GM18507 (cell line): ENCODE measurements at places on chromosomes 12 and 14.

DNA sequence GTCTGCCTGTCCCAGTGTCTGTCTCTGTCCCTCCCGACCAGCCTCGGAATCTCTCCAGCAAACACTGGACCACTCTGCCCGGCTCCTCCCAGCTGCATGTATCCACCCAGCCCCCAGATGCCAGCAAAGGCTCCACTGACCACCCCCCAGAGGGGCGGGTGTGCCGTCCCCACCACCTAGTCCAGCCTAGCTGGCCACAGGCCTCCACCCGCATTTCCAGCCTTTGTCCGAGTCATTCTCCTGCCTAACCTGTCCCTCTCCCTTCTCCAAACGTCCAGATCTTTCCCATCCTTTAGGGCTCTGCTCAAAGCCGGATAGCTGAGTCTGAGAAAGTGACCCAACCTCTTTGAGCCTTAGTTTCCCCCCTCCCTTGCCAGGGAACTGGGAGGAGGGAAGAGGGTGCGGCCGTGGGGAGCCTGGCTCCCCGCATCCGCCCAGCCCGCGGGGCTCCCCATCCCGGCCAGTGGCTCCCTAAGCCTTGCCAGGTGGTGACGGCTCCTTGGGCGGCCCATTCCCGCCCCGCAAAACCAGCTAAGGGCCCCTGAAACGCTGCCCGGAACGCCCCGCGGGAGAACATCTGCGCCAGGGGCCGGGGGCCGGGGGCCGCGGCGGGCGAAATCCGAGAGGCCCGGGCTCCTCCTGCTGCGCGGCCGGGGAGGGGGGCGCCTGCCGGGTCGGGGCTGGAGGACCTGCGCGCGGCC lies 34.6 kb upstream of the ANKRD9 start:
- DNase-seq: no peak

GRCh38 chr12:70443062-70443673 lies 77.1 kb downstream of the KCNMB4 start:
- no peak for DNase-seq

- DNase-seq: no peak
These were observed 243.8 kb upstream of the PWP1 start for GRCh38 chr12:107441665-107442300.

DNA sequence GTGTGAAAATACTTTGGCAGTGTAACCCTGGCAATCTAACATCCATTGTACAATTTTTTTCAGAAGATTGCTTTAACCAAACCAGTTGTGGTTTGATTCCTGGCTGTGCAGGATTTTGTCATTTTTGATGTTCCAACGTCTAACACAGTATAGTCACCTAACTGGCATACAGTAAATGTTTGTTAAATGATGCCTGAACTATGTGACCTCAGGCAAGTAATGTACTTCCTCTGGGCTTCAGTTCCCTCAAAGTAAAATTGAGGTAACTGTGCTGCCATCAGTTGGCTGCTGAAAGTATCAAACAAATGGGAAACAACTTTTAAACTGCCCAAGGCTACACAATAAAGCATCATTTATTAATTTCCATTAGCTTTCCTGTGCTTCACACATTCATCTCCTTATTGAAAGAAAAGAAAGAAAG lies 4.3 kb downstream of the TM7SF3 start:
- no peak for DNase-seq

DNA sequence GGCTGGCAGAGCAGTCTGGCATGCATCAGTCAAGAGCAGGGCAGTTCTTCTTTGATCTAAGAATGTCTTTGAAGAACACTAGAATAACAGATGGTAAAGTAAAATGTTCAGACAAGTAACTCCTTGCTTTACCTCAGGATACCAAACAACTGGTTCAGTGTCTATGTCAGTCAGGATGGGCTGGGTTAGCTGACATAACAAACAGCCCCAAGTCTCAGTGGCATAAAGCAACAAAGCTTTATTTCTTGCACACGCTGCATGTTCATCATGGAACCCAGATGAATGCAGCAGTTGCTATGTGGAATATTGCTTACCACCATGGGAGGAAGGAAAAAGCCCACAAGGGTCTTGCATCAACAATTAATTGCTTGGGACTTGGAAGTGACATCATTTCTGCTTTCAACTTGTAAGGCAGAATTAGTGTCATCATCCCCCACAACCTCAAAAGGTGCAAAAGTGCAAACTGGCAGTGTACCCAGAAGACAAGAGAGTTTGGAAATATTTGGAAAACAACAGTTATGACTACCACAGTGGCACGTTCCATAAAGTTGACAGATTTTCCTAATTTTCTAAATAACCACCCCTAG lies 21.2 kb downstream of the GPRC5D start:
- DNase-seq: no peak

GRCh38 chr14:68547305-68548193 lies 245.3 kb downstream of the ZFP36L1 start:
- no peak for DNase-seq

- DNase-seq: no peak
These were observed 75.9 kb upstream of the AVPR1A start for GRCh38 chr12:63226792-63227463.

DNA sequence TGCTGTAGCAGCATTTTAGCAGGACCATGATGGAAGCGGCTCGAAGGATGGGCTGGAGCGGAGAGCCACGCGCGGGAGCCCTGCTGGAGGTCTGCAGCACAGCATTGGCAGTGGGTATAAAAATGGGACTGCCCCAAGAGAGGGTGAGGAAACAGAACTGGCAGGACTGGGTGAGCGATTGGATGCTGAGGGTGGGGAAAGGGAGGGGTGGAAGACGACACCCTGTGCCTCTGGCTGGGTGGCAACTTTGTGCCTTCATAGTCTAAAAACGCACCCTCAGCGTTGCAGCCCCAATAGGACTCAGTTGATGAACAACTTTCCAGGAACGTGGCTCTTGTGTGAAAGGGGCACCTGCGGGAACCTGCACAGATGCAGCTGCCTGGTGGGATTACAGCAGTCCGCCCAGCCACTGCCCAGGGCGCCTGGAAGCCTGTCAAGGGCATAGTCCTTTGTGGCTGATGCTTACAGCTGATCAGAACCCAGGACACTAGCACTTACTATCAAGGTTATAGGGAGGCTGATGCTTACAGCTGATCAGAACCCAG lies 73.0 kb downstream of the NINJ2 start:
- DNase-seq: no peak

DNA sequence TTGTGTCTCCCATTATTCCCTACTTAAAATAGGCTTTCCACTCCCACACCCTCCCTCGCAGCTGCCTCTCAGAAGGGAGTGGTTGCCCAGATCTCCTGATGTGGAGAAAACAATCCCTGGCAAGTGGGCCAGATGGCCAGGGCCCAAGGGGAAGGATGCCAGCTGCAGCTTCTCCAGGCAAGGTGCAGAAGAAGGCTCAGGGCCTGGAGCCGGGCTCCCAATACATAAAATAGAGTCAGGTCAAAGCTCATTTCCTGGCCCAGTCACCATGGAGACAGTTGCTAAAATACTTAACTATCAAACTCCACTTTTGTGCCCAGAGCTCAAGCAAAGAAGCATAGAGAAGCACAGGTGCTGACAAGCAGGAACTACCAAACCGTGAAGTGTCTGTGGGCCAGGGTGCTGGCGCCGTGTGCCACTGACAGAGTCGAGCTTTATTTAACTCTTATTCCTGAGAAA lies 45.7 kb upstream of the ITPR2 start:
- DNase-seq: peak; percentile 32

- no peak for DNase-seq
These were observed 11.5 kb upstream of the KRT5 start for GRCh38 chr12:52531566-52532300.

DNA sequence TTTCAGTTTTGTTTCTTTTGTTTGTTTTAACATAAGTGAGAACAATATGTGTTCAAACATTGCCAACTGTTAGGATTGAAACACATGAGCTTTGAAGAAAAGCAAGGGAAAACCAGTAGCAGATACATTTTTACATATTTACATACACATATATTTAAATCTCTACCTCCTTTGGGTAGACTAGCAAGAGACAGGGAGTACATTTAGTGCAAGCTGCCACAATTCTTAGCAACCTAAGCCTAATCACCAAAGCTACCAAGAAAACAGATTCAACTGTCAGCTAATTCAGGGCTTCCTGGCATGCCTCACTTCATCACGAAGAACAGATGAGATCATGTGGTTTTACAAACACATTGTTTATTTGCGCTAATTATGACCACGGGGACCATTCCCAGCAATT lies 143.1 kb downstream of the PRIMA1 start:
- DNase-seq: no peak

DNA sequence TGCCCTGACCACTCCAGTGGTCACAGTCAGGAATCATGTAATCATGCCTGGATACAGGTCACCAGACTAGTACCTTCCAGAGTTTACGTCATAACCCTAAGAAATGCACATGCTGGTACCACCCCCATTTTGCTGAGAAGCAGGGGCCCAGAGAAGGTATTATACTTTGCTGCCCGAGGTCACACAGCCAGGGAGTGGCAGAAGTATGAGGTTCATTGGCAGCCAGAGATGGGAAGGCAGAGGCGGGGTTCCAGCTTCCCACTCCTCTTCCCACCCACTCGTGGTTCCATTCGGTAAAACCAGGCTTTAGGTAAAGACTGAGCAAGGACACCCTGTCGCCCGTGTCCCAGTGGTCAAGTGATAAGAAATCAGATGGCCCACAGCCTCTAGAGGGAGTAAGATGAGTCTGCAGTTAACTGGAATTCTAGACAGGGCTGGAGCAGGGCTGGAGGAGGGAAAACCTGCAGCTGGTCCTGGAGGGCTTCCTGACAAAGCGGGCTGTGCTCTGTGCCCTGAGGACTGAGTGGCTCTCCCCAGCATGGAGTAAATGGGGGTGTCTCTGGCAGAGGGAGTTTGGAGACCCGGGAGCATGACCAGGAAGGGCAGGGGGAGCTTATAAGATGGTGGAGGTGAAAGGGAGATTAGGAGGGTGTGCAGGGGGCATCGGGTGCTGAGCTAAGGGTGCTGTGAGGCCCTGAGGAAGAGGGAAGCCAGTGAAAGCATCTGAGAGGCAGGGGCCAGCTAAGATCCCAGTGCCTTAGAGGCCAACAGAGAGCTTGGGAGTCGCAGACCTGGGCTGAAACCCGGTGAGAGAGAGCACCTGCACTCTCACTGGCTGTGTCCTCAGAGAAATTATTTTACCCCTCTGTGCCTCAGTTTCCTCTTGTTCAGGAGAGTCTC lies 5.7 kb downstream of the FAM222A start:
- DNase-seq: no peak
